ENCODE measurements at places on chromosomes 11 and 22. TPM values are rescaled to one million over a fixed set of nuclear protein-coding genes. Genes with fewer than 3 reads are reported as not detected.

The GPR152 gene
- not detected for total RNA-seq

- no peak for DNase-seq
These were observed 22.5 kb downstream of the PISD start for GRCh38 chr22:31639436-31640039.

DNA sequence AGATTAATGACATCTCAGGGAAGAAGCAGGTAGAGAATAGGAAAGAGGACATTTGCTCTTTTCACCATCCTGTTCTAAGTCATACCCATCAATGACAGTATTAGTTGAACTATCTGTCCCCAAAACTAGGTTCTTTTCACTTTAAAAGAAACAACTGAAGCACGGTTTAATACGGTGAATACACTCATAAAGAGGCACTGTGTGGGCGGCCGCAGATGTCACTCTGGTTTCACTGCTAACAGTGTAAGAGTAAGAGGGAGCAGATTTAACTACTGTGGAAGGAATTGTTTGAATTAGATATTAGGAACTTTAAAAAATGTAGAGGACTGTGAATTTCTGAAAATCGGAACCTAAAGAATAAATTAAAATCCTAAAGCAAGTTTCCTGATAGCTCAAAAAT, 49.5 kb downstream of the VSIG10L2 start:
- DNase-seq, result no peak

DNA sequence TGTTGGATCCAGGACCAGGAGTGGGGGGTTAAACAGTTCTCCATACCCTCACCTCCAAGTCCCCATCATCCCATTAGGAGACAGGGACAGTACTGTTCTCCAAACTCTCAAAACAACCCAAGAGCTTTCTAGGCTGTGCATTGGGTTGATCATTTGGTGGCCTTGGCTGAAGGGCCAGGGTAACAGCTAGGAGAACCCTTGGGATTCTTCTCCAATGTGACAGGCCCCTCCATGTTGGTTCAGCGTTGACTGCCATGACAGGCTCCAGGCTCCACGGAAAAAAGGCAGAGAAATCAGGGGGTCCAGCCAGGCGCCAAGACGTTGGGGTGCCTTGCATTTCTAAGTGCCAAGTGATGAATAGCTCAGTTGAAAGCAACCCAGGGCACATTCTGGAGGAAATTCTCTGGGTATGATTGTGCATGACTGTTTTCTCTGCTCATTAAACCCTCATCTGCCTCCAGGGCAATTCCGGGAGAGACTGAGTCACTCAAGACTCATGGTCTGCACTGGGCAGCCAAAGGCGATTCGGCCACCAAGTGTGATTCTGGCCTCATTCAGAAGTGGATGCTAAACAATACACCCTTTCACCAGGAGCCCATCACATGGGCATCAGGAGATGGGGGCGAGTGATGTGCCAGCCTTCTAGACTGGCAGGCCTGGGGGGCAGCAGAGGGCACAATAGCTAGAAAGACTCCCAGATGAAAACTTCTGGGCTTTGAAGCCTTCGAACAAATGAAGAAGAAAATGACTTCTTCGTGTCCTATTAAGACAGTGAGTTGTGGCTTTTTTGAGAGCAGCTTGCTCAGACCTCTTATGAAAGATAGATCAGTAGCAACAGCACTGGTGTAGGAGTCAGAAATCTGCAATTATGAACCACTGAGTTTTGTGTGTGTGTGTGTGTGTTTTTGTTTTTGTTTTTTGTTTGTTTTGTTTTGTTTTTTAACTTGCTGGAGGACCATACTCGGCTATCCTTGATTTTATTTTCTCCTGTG, 27.7 kb downstream of the CD44 start:
- DNase-seq, result no peak
